ENCODE measurements at places on chromosomes 1 and 21.

- no peak for DNase-seq
These were observed 7.5 kb downstream of the DENND4B start for GRCh38 chr1:153938996-153939395.

DNA sequence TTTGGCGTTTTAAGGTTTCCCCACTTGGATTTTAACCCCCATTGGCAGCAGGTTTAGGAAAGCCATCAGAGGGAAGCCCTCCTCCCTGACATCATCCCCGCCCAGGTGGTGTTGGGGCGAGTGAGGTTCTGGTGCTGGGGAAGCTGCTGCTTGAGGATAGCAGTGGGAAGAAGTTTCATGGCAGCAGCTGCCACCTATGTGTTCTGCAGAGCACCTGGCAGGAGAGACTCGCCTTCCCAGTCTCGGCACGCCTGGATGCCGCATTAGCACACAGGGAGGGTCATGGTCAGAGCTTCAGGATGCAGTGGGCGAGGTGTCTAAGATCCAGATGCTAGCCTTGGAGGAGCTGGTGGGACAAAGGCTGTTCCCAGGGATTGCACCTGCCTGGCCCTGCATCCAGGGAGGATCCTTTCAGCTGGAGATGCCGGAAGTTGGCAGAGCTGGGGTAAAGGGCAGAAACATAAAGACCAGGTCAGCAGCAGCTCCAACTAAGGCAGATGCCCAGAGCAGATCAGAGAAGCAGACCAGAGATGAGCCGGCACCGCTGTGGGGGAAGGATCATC lies 33.9 kb downstream of the ABCG1 start:
- DNase-seq: no peak

- no peak for DNase-seq
These were observed 88.5 kb downstream of the TTLL7 start for GRCh38 chr1:83910461-83910860.

DNA sequence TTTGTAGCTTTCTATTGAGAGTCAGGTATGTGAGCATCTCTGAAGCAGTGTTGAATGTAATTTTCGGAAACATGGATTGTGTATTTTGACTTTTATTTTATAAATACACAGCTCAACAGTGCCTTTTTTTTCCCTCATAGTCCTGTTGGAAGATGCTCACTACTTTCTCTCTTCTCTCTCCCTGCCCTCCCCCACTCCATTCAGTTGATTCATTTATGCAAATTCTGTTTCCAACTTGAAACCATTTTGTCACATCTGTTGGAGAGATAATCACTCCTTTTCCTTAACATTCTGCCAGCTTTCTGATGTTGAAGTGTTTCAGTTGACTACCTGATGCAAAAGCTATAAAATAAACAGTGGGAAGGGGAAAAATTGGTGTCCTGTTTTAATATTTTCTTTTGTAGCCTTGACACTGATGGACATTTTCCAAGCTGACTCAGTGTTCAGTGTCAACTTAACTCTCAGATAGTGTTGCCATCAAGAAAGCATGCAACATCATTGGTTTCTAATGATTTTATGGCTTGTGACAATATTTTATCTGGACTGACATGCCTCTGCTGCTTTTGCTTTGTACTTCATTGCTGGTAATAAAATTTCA lies 194.5 kb downstream of the HS2ST1 start:
- DNase-seq: no peak

GRCh38 chr1:201310986-201311355 lies 27.7 kb downstream of the PKP1 start:
- DNase-seq: no peak

GRCh38 chr1:153677718-153678518 lies 570 bp upstream of the NPR1 start:
- peak; percentile 41 for DNase-seq

DNA sequence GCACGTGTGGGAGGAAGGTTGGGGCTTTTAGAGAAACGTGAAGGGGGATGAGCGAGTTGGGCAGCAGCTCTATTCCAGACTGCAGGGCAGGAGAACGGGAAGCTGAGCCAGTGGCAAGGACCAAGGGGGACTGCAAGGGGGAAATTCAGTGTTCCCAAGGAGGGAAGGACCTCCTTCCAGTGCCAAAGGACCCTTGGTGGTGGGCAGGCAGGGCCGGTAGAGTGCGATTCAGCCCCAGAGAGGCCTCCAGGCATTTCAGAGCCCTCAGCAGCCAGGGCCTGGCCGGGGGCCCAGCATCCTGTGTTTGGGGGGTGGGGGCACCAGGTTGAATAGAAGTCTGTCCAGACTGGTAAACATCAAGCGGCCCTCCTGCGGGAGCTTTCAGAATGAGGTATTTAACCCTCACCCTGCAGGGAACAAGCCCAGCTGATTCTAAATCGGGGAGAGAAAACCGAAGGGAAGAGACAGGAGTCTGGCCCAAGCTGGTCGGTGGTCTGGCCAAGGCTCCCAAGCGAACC lies 2.3 kb downstream of the COL9A2 start:
- DNase-seq: no peak
